ENCODE measurements at places on chromosomes 16 and 17.

DNA sequence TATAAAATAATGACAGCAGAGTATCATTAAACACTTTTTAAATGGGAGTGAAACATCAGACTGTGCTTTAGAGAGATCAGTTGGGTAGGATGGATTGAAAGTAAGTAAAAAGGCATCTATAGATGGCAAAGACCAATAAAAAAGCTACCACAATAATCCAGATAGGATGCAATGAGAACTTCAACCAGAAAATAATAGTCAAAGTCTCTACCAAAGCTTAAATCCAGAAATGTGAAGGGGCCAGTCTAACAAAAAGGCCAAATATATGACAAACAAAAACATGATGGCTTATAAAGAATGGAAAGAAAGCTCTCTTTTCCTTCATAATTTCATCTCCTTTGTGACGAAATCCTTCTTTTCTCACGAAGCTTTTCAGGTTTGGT lies 12.3 kb downstream of the KANSL1 start:
- peak; percentile 58 for DNase-seq

GRCh38 chr17:1022278-1023024 lies 25.5 kb downstream of the TIMM22 start:
- DNase-seq = no peak

DNA sequence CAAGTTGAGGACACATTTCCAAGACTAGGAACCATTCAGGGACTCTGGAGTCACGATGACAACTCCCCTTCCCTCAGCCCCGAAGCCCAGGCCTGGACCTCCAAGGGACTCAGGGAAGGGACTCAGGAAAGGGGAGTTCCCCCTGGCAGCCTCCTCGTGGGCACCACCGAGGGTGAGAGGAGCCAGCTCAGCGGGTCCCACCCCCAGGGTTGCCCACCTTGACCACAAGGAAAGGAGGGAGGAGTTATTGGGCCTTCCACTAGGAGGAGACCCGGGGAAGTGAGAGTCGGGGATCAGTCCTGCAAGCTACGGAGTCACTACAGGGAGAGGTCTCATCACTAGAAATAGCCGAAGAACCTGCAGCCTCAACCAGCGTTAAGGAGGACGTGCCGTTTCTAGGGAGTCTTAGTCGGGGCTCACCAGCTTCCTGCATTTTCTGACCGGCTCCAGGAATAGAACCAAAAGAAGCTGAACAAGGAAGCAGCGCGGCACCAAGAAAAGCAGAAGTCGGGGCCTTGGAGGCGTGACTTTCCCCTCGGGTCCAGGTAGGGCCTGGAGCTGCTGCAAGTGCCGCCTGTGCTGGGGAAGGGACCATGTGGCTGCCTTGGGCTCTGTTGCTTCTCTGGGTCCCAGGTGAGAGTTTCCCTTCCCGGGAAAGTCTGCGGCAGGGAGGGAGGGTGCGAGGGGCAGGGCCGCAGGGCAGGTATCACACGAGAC lies at the start of gene CD300A:
Gene CD300A (plus strand): TSS at position 524 of the 717 bp plus-strand sequence. CDS start 70 bp downstream, at position 594.
- DNase-seq = no peak

- DNase-seq = no peak
Observed at GRCh38 chr16:1990351-1991134, 773 bp downstream of the SYNGR3 start.

DNA sequence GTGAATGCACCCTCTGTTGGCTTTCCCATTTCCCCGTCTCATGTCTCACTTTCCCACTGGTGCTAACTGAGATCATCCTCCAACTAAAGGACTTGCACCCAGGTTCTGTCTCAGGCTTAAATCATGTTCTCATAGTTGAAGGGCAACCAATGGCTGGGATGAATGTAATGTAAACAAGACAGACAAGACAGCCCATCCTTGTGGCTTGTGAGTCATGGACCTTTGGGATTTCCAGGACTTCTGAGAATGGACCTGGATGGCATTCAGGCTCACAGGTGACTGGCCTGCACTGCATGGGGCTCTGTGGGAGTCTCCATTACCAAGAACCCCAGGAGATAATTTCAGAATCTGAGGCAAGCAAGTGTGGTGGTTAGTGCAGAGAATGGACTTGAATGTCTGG lies 347.5 kb downstream of the HAPSTR1 start:
- no peak for DNase-seq

DNA sequence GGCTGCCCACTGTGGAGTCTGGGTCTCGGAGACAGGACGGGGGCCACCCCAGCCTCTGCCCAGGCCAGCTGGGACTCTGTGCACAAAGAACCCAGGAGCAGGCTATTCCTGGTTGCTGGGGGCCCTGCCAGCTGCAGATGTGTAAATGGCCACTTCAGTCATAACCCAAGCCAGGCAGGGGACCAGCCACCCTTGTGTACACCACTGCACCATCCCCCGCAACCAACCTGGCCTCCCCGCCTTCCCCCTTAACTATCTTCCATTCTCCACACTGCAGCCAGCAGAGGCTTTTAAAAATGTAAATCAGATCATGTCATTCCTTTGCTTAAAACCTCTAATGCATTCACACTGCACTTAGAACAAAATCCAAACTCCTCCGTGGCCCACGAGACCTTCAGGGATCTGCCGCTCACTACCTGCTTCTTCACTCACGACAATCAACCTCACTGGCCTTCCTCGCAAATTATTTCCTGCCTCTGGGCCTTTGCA lies 28.3 kb downstream of the RTN4RL1 start:
- DNase-seq = no peak

DNA sequence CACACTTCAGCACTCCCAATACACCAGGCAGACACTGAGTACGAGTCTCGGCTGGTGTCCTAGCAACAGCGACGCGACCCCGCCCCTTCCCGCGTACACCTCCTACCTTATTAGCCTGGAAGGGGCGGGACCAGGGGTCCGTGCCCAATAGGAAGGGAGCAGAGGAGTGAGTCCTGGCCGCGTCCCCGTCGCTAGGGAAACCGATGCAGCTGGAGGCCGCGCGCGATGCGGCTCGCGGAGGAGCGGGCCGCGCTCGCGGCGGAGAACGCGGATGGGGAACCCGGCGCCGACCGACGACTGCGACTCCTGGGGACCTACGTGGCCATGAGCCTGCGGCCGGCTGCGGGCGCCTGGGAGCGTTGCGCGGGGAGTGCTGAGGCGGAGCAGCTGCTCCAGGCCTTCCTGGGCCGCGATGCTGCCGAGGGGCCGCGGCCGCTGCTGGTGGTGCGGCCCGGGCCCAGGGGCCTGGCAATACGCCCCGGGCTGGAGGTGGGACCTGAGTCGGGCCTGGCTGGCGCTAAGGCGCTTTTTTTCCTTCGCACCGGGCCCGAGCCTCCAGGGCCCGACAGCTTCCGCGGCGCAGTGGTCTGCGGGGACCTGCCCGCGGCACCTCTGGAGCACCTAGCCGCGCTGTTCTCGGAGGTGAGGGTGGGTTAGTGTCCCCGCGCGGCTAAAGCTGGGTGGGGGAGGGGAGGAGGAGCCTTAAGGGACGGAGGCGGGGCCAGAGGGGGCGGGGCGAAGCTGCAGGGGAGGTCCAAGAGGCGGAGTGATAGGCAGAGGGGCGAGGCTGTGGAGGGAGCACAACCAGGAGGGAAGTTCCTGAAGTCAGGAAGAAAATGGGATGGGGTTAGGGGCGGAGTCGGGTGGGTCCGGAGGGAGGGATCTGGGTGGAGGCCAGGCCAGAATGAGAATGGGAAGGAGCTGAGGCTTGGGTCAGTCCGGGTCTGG lies at the start of gene DNAH9:
Gene DNAH9 (plus strand): TSS at position 197 of the 948 bp plus-strand sequence. CDS start 29 bp downstream, at position 226.
- peak; percentile 70 for DNase-seq

DNA sequence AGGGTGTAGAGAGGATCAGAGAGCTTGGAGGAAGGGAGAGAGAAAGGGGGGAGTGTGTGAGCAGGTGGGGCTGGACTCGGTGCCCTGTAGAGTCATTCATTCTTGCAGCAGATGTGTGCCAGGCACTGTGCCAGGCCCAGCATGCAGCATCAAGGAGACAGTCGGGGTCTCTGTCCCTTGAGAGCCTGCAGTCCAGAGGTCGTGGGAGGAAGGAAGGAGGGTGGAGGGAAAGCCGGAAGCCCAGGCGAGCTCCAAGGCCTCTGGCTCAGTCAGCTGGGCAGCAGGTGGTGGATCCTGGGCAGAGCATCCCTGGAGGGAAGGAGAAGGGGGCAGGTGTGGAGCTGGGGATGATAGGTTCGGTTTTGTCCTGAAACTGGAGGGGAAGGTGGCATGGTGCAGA lies 27.5 kb downstream of the EPN2 start:
- DNase-seq = no peak

DNA sequence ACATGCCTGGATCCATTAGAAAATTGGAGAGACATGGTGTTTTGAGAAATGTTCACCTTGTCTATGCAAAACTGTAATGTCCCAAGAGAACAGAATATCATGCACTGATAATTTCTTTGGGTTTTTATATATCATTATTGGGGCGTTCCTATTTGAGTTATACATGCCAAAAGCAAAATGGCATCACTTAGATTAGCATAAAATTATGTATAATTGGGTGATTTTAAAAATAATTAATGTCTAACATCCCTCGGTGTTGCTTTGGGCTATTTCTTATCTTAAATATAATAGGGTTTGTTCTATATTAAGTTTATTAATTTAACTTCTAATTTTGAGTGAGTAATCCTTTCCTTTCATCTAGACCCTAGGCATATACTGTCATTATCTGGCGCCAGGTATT lies at the start of gene KRT28:
Gene KRT28 (minus strand): TSS at position 101 of the 400 bp plus-strand sequence. CDS start 66 bp downstream, at position 35.
- no peak for DNase-seq

DNA sequence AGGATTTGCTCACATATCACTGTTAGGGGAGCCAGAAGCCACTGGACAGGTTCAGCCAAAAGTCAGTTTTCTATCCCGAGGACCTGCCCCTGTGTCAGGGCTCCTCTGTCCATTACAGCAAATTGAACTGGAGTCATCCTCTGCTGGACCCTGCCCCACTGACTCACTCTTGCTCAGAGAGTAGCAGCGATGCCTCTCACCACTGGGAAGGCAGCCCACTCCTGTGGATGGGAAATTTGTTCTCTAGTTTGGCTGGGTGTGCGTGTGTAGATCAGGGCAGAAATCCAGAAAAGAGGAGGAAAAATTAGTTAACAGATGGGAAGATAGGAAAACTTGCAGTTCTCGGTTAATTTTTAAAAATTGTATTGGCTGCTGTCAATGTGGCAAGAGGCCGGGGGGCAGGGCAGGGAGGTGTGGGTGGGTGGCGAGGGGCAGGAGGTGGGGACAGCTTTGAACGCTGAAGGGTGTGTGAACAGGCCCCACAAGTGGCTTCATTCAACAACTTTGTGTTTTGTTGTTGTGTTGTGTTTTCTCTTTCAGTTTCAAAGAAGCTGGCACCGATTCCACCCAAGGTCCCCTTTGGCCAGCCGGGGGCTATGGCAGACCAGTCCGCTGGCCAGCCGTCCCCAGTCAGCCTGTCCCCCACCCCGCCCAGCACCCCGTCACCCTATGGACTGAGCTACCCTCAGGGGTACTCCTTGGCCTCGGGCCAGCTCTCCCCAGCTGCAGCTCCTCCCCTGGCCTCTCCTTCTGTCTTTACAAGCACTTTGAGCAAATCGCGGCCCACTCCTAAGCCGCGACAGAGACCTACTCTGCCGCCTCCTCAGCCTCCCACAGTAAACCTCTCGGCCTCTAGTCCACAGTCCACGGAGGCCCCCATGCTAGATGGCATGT lies 33.6 kb downstream of the ELAC2 start:
- peak; percentile 83 for DNase-seq

- no peak for DNase-seq
Observed at GRCh38 chr16:12323007-12323758, 346.6 kb downstream of the SNX29 start.

DNA sequence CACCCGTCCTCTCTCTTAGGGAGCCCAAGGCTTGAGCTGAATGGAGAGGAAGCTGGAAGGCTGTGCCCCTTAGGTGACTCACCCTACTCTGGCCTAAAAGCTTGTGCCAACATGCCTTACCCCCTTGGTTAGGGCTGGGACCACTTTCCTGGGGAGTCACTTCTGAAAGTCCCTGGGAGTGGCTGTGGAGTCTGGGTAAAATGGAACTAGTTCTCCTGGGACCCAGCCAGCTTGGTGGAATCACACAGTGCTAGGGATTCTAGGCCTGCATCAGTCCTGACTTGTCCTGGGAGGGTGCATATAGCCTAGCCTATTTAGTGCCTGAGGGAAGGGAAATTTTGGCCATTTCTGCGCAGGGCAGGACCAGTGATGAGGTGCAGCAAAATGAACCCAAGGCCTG lies 10.5 kb downstream of the MMP28 start:
- DNase-seq = no peak

- no peak for DNase-seq
Observed at GRCh38 chr17:52604105-52604504, 445.6 kb upstream of the CA10 start.

DNA sequence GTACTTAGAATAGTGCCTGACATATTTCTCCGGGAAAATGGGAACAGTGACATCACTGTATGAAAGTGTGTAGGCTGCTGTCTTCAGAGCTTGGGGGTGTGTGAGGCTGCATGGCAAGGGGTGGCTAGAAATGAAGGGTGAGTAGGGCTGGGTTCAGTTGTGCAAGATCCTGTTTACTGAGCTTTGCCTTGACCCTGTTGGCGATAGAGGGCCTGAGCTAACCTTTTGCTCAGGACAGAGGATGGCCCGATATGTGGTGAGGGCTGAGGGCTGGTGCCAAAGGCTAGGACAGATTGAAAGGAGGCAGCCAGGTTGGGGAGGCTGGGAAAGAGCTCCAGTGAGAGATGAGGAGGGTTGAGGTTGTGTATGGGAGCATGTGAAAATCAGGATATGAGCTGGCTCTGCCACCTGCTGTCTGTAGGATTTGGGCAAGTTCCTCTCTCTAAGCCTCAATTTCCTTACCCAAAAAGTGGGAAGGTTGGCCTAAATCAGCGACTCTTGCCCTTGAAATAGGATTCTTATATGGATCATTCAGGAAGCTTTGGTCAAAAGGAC lies 6.0 kb upstream of the CCL1 start:
- DNase-seq = no peak

All from fibroblast of skin of right quadriceps (primary cell).